ENCODE measurements at places on chromosomes 16 and 17. TPM values are rescaled to one million over a fixed set of nuclear protein-coding genes. Genes with fewer than 3 reads are reported as not detected.

The ZMYND15 gene
- total RNA-seq: 0.42 TPM

The ABCC11 gene
- 0.24 TPM for total RNA-seq

The ARL17A gene
- 38.6 TPM for total RNA-seq

The OVCA2 gene
- 39.3 TPM for total RNA-seq

The TLCD1 gene
- 4.8 TPM for total RNA-seq

The TP53TG3F gene
- total RNA-seq: not detected

The KRTAP2-1 gene
- total RNA-seq: not detected

The CLEC10A gene
- not detected for total RNA-seq

The KRT9 gene
- not detected for total RNA-seq

The HIGD1B gene
- total RNA-seq: not detected

The ZPBP2 gene
- total RNA-seq: 0.53 TPM

DNA sequence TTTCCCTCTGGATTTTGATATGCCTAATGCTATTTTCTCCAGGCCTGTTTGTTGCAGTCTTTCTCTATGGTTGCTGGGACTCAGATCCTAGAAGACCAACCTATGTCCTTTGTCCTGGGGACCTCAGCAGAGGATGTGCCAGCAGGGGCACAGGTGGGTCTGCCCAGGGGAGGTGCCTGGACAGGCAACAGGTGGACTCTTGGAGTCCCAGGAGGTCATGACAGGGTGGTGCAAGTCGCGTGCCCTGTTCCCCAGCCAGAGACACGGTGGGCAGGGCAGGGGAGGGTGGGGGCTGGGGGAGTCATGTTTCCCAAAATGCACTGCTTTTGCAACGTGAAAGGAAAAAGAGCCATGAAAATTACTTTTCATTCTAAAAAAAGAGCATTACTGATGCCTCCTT lies 26.3 kb upstream of the PLLP start:
- ATAC-seq: no peak

DNA sequence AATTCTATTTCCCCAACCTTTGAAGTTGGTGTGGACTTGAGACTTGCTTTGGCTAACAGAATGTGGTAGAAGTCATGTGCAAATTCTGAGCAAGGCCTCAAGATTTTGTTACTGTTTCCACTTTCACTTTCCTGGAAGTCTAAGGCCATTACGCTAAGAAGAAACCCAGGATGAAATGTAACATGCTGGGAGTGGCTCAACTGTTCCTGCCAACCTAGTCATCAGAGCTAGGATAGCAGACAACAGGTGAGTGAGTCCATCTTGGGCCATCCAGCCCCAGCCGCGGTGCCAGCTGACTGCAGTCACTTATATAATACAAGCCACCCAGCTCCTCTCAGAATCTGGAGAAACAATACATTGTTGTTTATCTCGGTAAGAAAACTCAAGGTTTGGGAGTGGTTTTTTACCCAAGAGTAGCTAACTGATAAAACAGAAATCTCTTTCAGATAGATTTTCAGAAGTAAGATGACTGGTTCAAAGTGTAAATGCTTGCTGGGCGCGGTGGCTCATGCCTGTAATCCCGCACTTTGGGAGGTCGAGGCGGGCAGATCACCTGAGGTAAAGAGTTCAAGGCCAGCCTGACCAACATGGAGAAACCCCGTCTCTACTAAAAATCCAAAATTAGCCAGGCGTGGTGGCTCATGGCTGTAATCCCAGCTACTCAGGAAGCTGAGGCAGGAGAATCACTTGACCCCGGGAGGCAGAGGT lies 10.7 kb upstream of the STX4 start:
- no peak for ATAC-seq

DNA sequence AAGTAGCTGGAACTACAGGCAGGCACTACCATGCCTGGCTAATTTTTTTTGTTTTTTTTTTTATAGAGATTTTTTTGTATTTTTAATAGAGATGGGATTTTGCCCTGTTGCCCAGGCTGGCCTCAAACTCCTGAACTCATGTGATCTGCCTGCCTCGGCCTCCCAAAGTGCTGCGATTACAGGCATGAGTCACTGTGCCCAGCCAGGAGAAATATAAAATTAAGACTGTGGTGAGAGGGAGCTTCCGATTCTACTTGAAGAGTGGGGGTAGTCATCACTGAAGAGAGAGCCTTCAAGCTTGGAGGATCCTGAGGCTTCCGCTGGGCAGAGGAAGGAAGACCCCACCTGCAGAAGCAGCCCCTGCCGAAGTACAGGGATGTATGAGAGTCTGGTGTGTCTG lies 34.4 kb upstream of the RGS9 start:
- ATAC-seq: no peak

DNA sequence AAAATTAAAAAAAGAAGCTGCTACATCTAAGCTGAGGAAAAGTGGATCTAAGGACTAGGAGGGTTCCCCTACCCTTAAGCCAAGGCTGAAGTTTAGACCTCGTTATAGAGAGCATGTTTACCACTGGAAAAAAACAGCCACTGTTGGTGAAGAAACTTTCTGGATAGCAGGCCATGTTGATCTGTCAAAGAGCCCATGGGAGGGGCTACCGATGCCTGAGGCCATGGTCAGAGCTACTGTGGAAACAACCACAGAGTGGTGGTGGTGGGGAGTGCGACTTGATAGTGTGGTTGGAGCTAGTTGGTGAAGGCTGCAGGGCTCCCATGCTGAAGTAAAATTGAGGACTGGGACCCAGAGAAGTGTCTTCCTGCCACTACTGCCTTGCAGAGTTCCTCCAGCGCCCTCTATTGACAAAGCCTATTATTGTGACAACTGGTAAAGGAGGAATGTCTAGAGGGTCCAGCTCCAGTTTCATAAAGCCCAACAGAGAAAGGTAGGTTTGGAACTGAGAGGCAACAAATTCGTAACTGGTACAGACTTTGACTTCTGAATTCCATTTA lies 12.7 kb upstream of the FAM20A start:
- ATAC-seq: peak; percentile 56

DNA sequence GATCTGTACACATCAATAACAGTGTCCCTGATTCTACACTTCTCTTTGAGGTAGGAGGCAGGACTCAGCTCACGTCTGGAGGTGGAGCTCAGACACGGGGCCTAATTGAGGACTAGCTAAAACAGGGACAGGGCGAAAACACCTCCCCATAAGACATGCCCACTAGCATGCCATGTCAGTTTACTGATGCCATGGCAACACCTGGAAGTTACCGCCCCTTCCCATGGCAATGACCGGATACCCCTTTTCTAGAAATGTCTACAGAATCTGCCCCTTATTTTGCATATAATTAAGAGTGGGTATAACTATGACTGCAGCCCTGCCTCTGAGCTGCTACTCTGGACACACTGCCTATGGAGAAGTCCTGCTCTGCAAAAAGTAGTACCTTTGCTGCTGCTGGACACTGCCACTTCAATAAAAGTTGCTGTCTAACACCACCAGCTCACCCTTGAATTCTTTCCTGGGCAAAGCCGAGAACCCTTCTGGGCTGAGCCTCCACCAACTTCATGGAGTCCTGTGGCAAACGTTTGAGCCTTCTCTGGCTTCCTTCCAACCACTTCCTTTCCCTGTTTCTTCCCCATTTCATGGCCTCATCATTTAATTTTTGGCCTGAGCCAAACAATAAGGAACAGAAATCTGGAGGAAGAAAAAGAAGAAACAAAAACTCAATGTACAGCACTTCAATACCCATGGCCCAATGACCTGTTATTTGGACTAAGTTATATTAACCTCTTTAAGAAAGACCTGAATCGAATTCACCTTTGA lies 21.0 kb downstream of the PHB1 start:
- no peak for ATAC-seq

DNA sequence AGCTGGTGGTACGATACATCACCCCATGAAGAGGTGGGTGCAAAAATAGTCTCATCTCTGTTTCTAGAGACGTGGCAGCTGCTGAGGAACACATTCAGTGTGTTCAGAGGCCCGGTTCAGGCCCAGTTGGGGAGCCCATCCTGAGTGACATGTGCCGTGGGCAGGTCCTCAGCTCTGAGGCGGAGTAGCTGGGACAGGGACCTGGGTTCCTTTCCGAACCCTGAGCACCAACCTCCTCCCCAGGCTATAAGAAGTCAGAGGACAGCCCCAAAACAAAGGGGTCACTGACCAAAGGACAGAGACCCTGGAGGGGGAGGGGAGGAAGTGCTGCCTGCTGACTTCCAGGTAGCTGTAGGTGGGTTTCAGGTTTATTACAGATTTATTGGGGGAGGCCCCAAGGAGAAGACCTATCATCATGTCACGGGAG lies 5.1 kb downstream of the LDHD start:
- ATAC-seq: peak; percentile 10

GRCh38 chr17:74244548-74244947 lies 29.5 kb upstream of the DNAI2 start:
- ATAC-seq: no peak

GRCh38 chr16:78134944-78135619 lies 35.6 kb downstream of the WWOX start:
- ATAC-seq: no peak

- peak; percentile 87 for ATAC-seq
Observed at GRCh38 chr16:30378236-30379157, 3.9 kb downstream of the SEPTIN1 start.

DNA sequence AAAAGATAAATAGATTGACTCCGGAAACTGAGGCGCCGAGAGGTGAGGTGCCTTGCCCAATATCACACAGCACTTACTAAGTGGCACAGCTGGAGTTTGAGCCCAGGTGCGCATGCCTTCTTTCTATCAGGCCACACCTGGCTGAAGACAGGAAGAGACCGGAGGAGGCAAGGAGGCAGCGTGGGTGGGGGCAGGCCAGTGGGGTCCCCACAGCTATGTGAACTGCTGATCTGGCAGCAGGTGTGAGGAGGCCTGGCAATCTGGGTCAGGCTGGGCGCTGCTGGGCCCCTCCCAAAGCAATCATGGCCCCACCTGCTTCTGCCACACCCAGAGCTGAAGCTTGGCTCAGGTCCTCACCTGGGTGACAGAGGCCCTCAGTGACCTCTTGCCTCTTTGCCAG lies 1.9 kb upstream of the GDPD3 start:
- ATAC-seq: peak; percentile 37

DNA sequence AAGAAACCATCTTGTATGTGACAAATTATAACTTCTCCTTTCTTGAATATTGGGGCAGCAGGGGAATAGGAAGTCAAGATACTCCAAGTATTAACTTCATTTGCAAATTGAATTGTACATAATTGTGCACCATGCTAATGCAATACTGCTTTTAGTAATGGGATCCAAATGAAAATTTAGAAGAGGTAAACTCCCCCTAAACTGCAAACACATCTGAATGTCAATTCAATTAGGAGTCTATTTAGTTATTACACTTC lies 4.5 kb downstream of the STAT5B start:
- no peak for ATAC-seq

DNA sequence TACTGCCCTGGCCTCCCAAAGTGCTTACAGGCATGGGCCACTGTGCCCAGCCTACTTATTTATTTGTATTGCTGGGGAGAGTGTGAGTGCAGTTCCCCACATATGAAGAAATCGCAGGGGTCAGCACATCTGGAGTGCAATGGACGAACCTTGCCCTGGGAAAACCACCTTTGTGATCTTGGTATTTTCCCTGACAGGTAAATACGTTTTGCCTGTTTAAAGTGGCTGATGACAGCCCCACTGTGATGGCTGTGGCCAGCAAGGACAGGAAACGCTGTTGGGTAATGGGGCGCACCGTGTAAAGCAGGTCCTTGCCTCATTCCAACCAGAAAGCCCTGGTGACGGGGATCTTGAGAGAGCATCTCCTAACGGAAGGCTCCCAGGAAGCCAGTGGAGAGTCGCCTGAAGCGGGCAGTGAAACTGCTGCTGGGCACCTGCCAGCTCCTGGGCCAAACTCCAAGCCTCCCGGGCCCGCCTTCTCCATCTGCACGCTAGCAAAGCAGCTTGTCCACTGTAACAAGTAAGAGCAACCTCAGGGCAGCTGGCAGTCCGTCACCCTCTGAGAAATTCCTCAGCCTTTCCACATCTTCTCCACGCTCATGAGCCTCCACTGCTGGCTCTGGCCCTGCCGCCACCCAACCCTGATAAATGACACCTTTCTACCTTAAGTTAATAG lies 17.5 kb downstream of the EMC8 start:
- ATAC-seq: no peak

DNA sequence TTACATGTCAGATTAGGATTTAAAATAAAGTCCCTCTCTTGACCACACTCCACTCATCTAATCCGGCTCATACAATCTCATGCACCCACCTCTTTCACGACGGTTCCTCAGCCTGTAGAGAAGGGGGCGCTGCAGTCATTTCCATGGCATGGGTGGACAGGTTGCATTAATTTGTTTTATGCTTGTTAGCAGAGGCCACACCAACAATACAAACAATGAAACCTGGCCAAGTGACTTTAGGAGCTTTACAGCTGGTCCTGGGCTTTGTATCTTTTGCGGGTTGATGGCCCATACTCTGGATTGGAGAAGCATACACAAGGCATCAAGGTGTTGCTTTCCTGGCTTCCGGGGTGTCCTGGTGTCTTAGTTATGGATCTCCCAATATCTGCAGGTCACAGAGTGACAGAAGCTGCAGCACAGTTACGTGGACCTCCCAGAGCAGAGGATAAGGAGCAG lies 9.7 kb upstream of the SNF8 start:
- ATAC-seq: no peak

- no peak for ATAC-seq
Observed at GRCh38 chr17:44216173-44216572, 3.3 kb downstream of the UBTF start.

DNA sequence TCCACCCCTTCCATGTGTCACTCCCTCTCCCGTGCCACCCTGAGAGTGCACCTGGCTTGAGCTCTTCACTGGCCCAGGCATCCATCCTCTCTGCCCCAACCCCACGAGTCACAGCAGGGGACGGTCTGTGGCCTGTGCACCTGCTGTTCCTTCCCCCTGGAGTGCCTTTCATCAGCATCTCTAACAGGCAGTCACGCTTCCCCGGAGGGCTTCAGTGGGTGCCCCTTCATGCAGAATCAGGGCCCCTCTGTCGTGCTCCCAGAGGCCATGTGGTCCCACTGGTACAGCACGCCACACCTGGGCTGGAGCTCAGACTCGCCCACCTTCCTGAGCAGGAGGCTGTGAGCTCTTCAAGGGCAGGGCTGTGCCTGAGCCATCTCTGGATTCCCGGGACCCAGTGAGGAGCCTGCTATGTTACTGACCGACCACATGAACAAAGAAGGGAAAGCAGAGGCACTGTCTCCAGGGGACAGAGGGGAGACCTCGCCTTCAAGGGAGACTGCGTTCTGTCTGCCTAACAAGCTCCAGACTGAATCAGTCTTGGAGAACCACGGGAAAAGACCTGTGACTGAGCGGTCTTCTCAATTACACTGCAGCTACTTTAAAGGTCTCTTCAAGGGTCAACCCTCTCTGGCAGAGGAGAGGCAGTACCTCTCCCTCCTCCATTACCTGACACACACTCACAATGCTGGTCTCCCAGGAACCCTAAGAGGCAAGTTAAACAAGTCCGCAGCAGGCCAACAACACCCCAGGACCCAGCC lies 78.8 kb upstream of the DOC2B start:
- no peak for ATAC-seq

DNA sequence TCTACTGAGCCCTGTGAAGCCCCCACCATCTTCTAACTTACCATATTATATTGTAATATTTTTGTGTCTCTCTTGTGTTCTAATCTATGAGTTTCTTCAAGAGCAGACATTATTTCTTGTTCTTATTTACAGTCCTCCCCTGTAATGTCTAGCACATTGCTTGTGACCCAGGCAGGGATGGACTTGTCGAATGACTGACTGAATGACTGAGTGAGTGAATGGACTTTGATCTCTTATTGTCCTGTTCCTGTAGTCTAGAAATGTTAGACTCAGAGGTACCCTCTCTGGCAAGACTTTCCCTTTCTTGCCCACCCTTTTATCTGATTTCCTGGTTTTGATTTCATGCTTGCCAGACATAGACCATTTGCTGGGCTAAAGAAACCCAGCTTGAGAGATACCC lies 35.0 kb upstream of the MED13 start:
- ATAC-seq: no peak

GRCh38 chr16:88395669-88396584 lies 13.2 kb downstream of the ZNF469 start:
- no peak for ATAC-seq

GRCh38 chr16:29744541-29745101 lies 1.2 kb downstream of the C16orf54 start:
- no peak for ATAC-seq

All from activated T-helper 17 cell treated with anti-CD3 and anti-CD28 coated beads, Interleukin-2, amount 50 U/mL, for 72 hours (primary cell).